Activated CD4-positive, alpha-beta memory T cell treated with anti-CD3 and anti-CD28 coated beads, Interleukin-2, amount 10 ng/mL, durations not matched to agents 7 days and 5 days (primary cell): ENCODE measurements at places on chromosomes 2 and 18. TPM values are rescaled to one million over a fixed set of nuclear protein-coding genes. Genes with fewer than 3 reads are reported as not detected.

TRIM43 gene
- total RNA-seq: 0.43 TPM

PTPRN gene
- total RNA-seq: 0.33 TPM

REG1B gene
- not detected for total RNA-seq

TMEM178A gene
- 0.43 TPM for total RNA-seq

PROKR1 gene
- not detected for total RNA-seq

ASPRV1 gene
- total RNA-seq: 0.98 TPM

CAPN14 gene
- 0.35 TPM for total RNA-seq

BOLL gene
- not detected for total RNA-seq

ZBTB7C gene
- 0.81 TPM for total RNA-seq

AGXT gene
- not detected for total RNA-seq

DNAJC5G gene
- total RNA-seq: not detected

PMAIP1 gene
- 35.3 TPM for total RNA-seq

ZNF804A gene
- total RNA-seq: not detected

SLC5A7 gene
- not detected for total RNA-seq

PLCL1 gene
- total RNA-seq: 1.2 TPM

KCNJ3 gene
- not detected for total RNA-seq

TSPYL6 gene
- total RNA-seq: not detected

UGT1A3 gene
- total RNA-seq: not detected

GCFC2 gene
- total RNA-seq: 21.6 TPM

LYG2 gene
- not detected for total RNA-seq

AKAIN1 gene
- not detected for total RNA-seq
